ENCODE measurements at places on chromosomes 5 and 9. TPM values are rescaled to one million over a fixed set of nuclear protein-coding genes. Genes with fewer than 3 reads are reported as not detected.

DNA sequence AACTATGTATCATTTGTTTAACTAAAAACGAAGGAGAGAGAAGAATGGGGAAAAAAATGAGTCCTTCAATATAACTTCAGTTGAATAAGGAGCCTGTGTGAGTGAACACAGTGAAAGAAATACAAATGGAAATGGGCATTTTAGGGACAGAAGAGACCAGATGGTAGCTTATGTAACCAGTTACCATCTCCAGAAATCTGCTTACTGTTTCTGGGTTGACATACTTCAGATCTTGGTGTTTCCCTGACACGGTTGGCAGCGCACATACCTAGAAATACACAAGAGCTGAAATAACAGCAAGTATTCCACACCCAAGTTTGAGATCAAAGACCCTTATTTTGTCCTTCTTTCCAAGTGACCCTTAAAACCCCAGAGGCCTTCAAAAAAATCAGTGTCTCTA, 14.9 kb upstream of the GFRA3 start:
- H3K27me3 ChIP-seq, result no peaks in the 10 kb centered on the region
- no peak for DNase-seq
- H3K36me3 ChIP-seq, result no peaks in the 10 kb centered on the region
- no peak overlapping the region for H3K4me3 ChIP-seq
- H3K4me1 ChIP-seq, result no peaks in the 10 kb centered on the region
- no peak overlapping the region for H3K27ac ChIP-seq

Gene SPINK7
- not detected for total RNA-seq

Gene CDX1
- total RNA-seq, result not detected

Gene CYSRT1
- total RNA-seq, result 3.6 TPM

GRCh38 chr5:94469894-94470329, 148.5 kb downstream of the KIAA0825 start:
- H3K4me3 ChIP-seq, result no peak overlapping the region
- no peak for DNase-seq
- H3K27ac ChIP-seq, result no peak overlapping the region
- no peaks in the 10 kb centered on the region for H3K36me3 ChIP-seq

Gene GPX8
- total RNA-seq, result 25.9 TPM

GRCh38 chr9:2289263-2289662, 274.1 kb downstream of the SMARCA2 start:
- no peaks in the 10 kb centered on the region for H3K36me3 ChIP-seq
- no peak for DNase-seq
- peaks cover 17% of the 10 kb centered on the region for H3K4me1 ChIP-seq
- no peak overlapping the region for H3K4me3 ChIP-seq

DNA sequence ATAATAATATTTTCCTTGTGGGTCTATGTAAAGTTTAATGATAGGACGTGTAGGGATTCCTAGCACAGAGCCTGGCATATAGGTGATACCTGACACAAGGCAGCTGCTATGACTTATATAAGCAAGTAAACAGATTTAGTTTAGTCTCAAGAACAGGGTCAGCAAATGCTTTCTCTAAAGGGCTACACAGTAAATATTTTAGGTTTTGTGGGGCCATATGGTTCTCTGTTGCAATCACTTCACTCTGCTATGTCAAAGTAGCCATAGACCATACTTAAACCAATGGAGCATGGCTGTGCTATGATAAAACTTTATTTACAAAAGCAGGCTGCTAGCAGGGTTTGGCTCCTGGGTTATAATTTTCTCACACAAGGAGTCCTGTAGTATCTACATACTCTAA, 204.8 kb upstream of the KLF4 start:
- H3K27me3 ChIP-seq, result no peaks in the 10 kb centered on the region
- no peaks in the 10 kb centered on the region for H3K4me1 ChIP-seq
- H3K27ac ChIP-seq, result no peak overlapping the region
- DNase-seq, result no peak

Gene SLC34A3
- 0.34 TPM for total RNA-seq

Gene SPATA31C1
- not detected for total RNA-seq

Gene ARHGEF37
- total RNA-seq, result 13.0 TPM

DNA sequence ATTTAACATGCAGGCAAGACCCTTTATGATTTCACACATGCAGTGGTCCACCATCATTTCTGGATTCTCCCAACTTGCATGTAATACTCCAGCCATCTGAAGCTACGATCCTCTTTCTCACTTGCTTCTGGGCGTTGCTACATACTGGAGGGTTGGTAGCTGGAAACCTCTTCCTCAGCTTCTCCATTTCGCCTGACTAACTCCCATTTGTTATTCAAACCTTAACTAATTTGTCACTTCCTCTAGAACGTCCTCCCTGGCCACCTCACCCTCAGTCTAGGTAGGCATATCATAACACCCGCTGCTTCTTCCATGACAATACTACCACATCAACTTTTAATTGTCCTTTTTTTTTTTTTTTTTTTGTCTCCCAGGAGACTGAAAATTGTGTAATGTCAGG, 72.6 kb upstream of the EQTN start:
- no peak for DNase-seq
- no peaks in the 10 kb centered on the region for H3K36me3 ChIP-seq
- no peak overlapping the region for H3K4me3 ChIP-seq
- H3K27me3 ChIP-seq, result no peaks in the 10 kb centered on the region
- no peak overlapping the region for H3K27ac ChIP-seq
- peaks cover 72% of the 10 kb centered on the region for H3K4me1 ChIP-seq

DNA sequence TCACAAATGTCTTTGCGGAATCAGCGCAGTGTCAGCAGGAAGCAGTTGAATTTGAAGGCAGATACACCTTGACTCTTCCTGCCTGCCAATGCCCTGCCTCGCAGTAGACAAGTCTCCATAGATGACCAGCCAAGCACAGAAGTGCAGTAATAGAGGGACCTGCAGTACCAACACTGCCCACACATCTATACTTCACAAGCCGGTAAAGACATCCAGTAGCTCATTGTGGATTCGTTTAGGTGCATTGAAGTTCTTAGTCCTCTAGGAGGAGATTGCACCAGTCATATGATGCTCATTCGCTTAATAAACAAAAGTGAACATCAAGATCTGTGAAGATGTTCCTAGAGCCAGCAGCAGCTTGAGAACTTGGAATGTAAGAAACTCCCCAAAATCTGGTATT, 7.1 kb upstream of the IFNA2 start:
- peak; percentile 10 for DNase-seq
- H3K27ac ChIP-seq, result no peak overlapping the region

DNA sequence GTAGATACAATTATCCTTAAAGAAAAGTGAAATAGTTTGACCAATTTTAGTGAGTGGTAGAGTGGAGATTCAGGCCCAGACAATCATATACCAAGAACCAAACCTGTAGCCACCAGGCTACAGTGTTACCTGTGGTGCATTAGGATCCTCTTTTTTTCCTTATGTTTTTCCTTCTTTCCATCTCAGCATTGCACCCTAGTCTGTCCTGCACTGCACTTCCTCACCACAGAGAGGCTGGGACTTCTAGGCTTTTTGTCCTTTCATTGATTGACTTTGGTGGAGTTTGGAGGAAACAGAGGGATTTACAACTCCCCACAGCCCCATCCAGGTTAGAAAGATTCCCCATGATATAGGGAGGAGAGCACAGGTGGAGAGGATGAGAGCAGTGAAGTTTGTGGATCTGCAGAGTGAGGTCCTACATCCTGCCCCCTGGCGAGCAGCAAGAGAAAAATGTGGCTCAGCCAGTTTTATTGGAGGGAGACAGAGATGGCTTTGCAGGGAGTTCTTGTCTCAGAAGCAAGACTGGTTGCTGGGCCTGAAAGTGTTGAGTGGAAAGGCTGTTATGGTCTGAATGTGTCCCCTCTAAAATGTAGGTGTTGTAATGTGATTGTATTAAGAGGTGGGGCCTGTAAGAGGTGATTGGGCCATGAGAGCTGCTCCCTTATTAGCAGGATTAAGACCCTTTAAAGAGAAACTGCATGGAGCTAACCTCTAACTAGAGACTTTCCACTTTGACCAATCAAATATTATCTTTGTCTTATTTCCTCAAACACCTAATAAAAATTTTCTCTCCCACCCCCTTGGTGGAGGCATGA, 36.2 kb downstream of the KIF4B start:
- H3K4me3 ChIP-seq, result no peak overlapping the region
- DNase-seq, result peak; percentile 29
- H3K36me3 ChIP-seq, result no peaks in the 10 kb centered on the region
- peaks cover 45% of the 10 kb centered on the region for H3K27me3 ChIP-seq
- no peaks in the 10 kb centered on the region for H3K4me1 ChIP-seq

- no peak overlapping the region for H3K27ac ChIP-seq
- no peak for DNase-seq
- H3K27me3 ChIP-seq, result no peaks in the 10 kb centered on the region
- H3K4me1 ChIP-seq, result no peaks in the 10 kb centered on the region
Observed at GRCh38 chr9:116243708-116244107, 90.1 kb downstream of the PAPPA start.

Gene FAM151B
- 1.3 TPM for total RNA-seq

DNA sequence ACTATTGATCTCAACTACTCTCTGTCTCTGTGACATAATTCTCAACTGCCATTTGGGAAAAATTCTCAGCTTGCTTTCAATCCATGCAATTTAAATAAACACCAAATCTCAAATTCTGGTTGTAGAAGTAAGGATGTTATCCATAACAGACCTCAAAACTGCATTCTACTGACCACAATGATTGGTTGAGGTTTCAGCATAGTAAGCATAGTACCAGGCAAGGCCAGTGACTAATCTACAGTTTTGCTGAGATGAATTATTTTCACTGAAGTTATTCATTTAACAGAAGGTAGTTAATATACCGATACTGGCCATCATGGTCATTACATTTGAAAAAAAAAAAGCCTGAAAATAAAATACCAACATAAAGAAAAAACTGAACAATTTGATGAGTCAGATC, 488.0 kb upstream of the CDH18 start:
- DNase-seq, result no peak
- H3K27me3 ChIP-seq, result no peaks in the 10 kb centered on the region
- no peak overlapping the region for H3K4me3 ChIP-seq
- H3K4me1 ChIP-seq, result no peaks in the 10 kb centered on the region

DNA sequence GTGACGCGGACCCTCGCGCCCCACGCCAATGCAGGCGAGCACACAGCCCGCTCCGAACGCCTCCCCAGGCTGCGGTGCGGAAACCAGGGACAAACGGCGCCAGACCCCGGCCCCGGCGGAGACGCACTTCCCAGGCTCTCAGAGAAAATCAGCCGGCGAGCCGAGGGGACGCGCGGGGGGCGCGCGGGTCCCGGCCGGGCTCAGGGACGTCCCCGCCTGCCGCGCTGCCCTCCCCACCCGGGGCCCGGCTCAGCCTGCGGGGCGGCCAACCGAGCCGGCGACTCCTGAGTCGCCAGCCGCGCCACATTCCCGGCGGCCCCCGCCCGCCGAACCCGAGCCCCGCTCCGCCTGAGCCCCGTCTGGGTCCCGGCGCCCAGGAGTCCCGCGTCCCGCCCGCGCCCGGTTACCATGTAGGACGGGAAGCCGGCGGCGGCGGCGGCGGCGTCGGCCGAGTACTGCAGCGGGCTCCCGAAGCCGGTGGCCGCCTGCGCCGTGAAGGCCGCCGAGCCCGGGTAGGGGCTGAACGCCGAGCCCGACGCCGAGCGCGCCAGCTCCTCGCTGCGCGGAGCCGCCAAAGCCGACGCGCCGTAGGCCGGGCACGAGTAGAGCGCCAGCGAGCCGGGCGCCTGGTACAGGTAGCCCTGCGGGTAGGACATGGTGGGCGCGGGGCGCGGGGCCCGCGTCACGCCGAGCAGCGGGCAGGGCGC, 566 bp downstream of the IRX2 start:
- no peak overlapping the region for H3K27ac ChIP-seq
- no peak for DNase-seq
- no peaks in the 10 kb centered on the region for H3K27me3 ChIP-seq
- H3K36me3 ChIP-seq, result peaks cover under 1% of the 10 kb centered on the region
- H3K4me3 ChIP-seq, result no peak overlapping the region

DNA sequence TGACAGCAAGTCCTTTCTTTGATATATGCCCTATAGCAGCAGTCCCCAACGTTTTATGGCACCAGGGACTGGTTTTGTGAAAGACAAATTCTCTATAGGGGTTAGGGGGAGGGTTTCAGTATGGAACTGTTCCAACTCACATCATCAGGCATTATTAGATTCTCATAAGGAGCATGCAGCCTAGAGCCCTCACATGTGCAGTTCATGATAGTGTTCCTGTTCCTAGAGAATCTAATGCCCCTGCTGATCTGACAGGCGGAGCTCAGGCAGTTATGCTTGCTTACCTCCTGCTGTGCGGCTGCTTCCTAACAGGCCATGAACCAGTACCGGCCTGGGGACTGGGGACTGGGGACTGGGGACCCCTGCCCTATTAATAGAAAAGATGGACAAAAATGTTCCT, 2.7 kb upstream of the RAPGEF6 start:
- peaks cover 38% of the 10 kb centered on the region for H3K36me3 ChIP-seq
- no peak for DNase-seq
- H3K4me1 ChIP-seq, result no peaks in the 10 kb centered on the region

DNA sequence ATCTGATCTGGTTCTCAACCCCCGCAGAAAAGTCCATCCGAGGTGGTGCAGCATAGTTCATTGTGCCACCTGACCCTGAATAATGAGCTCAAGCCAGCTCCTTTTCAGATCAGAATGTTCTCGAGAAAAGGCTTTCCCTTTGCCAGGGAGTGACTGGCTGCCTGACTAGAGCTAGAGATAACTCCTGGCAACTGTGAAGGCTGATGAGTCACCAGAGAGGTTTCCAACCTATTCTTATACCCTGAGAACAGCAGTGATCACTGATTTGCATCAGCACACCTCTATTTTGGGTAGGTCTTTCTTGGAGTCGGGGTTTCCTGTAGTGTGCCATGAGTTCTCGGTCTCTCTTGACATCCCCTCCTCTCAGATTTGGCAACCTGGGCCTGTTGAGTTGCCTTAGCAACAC, 127.9 kb downstream of the PIK3R1 start:
- no peaks in the 10 kb centered on the region for H3K27me3 ChIP-seq
- no peak overlapping the region for H3K4me3 ChIP-seq
- H3K27ac ChIP-seq, result no peak overlapping the region
- H3K36me3 ChIP-seq, result no peaks in the 10 kb centered on the region
- peak; percentile 31 for DNase-seq

Gene FAT2
- total RNA-seq, result not detected

DNA sequence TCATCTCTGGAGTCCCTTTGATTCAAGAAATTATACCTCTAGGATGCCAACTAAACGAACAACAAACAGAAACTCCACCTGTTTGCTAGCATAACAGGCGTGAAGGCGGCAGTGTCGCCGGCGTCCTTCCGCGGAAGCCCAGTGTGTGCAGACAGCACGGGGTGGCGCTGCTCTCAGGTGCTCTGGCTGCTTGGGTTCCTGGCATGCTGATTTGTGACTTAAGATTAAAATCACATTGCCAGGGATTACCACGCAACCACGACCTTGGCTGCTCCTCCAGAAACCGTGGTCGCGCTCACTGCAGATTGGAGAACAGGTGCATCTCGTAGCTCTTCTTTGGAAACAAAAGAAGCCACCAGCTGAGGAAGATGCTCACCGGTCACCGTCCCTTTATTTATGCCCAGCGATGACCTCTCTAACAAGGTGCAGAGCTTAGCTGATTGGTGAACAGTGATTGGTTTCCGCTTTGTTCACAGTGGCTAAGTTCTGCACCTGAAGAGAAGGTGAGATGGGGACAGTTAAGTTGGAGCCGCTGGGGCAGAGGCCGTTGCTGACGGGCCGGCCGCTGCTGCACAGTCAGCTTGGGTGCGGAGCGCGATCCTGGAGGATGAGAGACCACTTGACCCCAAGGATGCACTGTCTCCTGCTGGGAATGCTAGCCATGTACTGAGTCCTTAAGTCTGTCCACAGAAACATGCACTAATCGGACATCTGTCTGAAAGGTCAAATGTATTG, 232.3 kb downstream of the FANCC start:
- H3K27ac ChIP-seq, result no peak overlapping the region
- H3K36me3 ChIP-seq, result peaks cover 92% of the 10 kb centered on the region
- peaks cover 20% of the 10 kb centered on the region for H3K4me1 ChIP-seq
- no peak for DNase-seq

- H3K4me3 ChIP-seq, result no peak overlapping the region
- no peaks in the 10 kb centered on the region for H3K36me3 ChIP-seq
- H3K27ac ChIP-seq, result no peak overlapping the region
- no peak for DNase-seq
Observed at GRCh38 chr9:134838651-134839454, 41.8 kb upstream of the FCN2 start.

Gene TAL2
- total RNA-seq, result not detected
